Chondrocyte (in vitro differentiated cells): ENCODE measurements at places on chromosomes 5 and 9. TPM values are rescaled to one million over a fixed set of nuclear protein-coding genes. Genes with fewer than 3 reads are reported as not detected.
A peak's percentile ranks its signal among the peaks of the same experiment; 100 is the strongest.

GRCh38 chr5:131589510-131590348, 45.3 kb downstream of the RAPGEF6 start:
- peaks cover 5% of the 10 kb centered on the region for H3K4me1 ChIP-seq
- no peak for DNase-seq

GRCh38 chr9:69546265-69546664, 125.9 kb downstream of the APBA1 start:
- no peak for DNase-seq
- H3K4me1 ChIP-seq, result peaks cover 9% of the 10 kb centered on the region
- no peaks in the 10 kb centered on the region for H3K27me3 ChIP-seq
- no peak overlapping the region for H3K4me3 ChIP-seq

Gene SHISAL2B
- total RNA-seq, result not detected in 3 replicates

Gene PCDHGA5
- total RNA-seq, result 0.15 to 0.48 TPM (median 0.27 TPM) in 3 replicates

Gene EFNA5
- total RNA-seq, result 34.8 to 38.9 TPM (median 37.5 TPM) in 3 replicates

DNA sequence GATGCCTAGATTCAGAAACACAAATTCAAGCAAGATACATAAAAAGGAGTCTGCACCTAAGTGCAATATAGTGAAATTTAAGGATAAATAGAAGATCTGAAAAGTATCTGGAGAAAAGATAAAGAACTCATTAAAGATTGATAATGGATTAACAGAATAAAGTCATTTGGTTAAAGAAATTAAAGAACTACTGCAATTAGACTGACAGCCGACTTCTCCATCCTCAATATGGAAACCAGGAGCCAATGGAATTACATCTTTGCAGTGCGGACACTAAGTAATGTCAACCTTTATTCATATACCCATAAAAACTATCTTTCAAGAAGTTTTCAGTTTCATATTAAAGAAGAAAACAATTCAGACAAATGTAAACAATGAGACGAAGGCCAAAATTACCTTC, 81.0 kb downstream of the MRPL36 start:
- H3K36me3 ChIP-seq, result peaks cover 4% of the 10 kb centered on the region
- H3K27me3 ChIP-seq, result peaks cover 10% of the 10 kb centered on the region
- H3K4me1 ChIP-seq, result no peaks in the 10 kb centered on the region
- H3K4me3 ChIP-seq, result no peak overlapping the region
- H3K27ac ChIP-seq, result no peak overlapping the region

- no peak overlapping the region for H3K4me3 ChIP-seq
- peaks cover 12% of the 10 kb centered on the region for H3K4me1 ChIP-seq
- peaks cover 9% of the 10 kb centered on the region for H3K27me3 ChIP-seq
- DNase-seq, result no peak
- no peak overlapping the region for H3K27ac ChIP-seq
Measured at GRCh38 chr5:120055858-120056257, 408.2 kb upstream of the PRR16 start.

DNA sequence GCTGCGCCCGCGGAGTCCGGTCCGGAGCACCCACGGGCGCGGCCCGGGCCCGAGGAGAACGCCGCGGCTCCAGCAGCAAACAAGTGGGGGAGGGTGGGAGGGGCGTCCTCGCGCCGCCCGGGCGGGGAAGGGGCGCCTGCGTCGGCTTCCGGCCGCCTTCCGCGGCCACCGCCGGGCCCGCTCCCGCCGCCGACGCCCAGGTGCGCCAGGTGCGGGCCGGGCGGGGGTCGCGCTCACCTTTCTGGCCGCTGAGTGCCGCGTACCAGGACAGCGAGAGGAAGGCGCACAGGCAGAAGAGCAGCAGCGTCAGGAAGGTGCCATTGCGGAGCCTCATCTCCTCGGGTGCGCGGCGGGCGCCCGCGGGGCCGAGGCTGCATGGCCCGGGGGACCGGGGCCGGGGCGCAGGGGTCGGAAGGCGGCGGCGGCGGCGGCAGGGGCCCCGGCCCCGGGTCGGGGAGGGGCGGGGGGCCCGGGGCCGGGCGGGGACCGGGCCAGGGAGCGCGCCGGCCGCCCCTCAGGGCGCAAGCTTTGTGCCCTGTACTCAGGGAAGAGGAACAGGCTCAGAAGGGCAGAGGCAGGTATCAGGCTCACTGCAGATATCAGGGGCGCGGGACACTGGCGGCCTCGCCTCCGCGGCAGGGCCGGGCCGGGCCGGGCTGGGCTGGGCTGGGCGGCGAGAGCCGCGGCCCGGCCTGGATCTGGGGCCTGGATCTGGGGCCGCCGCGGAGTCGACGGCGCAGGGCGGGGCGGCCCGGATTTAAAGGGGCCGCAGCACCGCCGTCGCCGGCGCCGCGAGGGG, at the start of gene MGAT4B:
Gene MGAT4B (minus strand): TSS at position 617 of the 799 bp plus-strand sequence. CDS start 283 bp downstream, at position 334.
- H3K4me3 ChIP-seq, result peak within 1 kb of the TSS; percentile 83
- peaks cover 5% of the 10 kb centered on the region for H3K36me3 ChIP-seq
- no peak for DNase-seq
- H3K4me1 ChIP-seq, result peaks cover 20% of the 10 kb centered on the region
- peak within 1 kb of the TSS; percentile 85 for H3K27ac ChIP-seq
- no peaks in the 10 kb centered on the region for H3K27me3 ChIP-seq

Gene TTC1
- total RNA-seq, result 41.1 to 47.8 TPM (median 42.0 TPM) in 3 replicates

DNA sequence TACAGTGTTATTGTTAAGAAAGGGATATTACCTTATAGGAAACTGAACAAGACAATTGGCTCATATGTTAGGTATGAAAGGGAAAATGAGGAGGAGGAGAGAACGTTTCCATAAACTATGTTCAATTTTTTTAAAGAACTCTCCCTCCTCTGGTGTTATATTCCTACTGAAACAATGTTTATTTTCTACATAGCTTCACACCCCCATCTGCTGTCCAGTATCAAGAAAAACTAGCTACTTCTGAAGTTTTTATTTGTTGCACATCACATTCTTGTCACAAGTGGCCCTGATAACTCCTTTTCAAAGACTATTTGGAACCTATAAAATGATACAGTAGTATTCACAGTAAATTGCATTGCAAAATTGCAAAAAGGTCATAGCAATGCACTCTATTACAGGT, 223.4 kb upstream of the FAM174A start:
- no peak overlapping the region for H3K4me3 ChIP-seq
- no peak for DNase-seq
- no peak overlapping the region for H3K27ac ChIP-seq
- peaks cover 7% of the 10 kb centered on the region for H3K27me3 ChIP-seq
- no peaks in the 10 kb centered on the region for H3K36me3 ChIP-seq

- H3K27ac ChIP-seq, result no peak overlapping the region
- no peak overlapping the region for H3K4me3 ChIP-seq
- H3K27me3 ChIP-seq, result peaks cover 4% of the 10 kb centered on the region
- H3K36me3 ChIP-seq, result no peaks in the 10 kb centered on the region
- no peaks in the 10 kb centered on the region for H3K4me1 ChIP-seq
- peak; percentile 85 for DNase-seq
Measured at GRCh38 chr5:1278656-1279442, 16.0 kb downstream of the TERT start.

Gene SLC36A3
- total RNA-seq, result not detected in 3 replicates
